Occipital lobe (tissue), 3 donors: ENCODE measurements at places on chromosomes 7 and 10. TPM values are rescaled to one million over a fixed set of nuclear protein-coding genes. Genes with fewer than 3 reads are reported as not detected.

The WASL gene
- 24.3 TPM for total RNA-seq

The GPC2 gene
- 71.9 TPM for total RNA-seq

The ZC3HAV1 gene
- 5.9 TPM for total RNA-seq

The ABCF2 gene
- 29.5 TPM for total RNA-seq

The KLF14 gene
- total RNA-seq = not detected

The UPK3B gene
- total RNA-seq = not detected

The ACHE gene
- 16.1 TPM for total RNA-seq

The METTL27 gene
- 0.78 TPM for total RNA-seq

The PAX2 gene
- total RNA-seq = not detected

The LMTK2 gene
- 40.4 TPM for total RNA-seq

The GNG11 gene
- total RNA-seq = 4.5 TPM

The CHRM2 gene
- 9.4 TPM for total RNA-seq

The GALNT17 gene
- total RNA-seq = 13.3 TPM

The PDK4 gene
- 11.7 TPM for total RNA-seq

The LAMB1 gene
- total RNA-seq = 31.4 TPM

The EN2 gene
- not detected for total RNA-seq

The ADAMTS14 gene
- 0.16 TPM for total RNA-seq

The ANXA8L1 gene
- total RNA-seq = not detected

The AGAP6 gene
- 3.9 TPM for total RNA-seq

The OR13A1 gene
- total RNA-seq = not detected

The ZNF365 gene
- 29.6 TPM for total RNA-seq

The PLXNA4 gene
- 103 TPM for total RNA-seq

The GIMAP6 gene
- total RNA-seq = 5.5 TPM

The A1CF gene
- total RNA-seq = not detected

The ZNF438 gene
- total RNA-seq = 3.9 TPM

The FOXP2 gene
- total RNA-seq = 29.9 TPM

The CHST3 gene
- 7.2 TPM for total RNA-seq

The TUBB8 gene
- total RNA-seq = not detected

The RPEL1 gene
- 0.16 TPM for total RNA-seq

The IFIT2 gene
- 5.0 TPM for total RNA-seq

The CYP26C1 gene
- 0.16 TPM for total RNA-seq

The GNGT1 gene
- total RNA-seq = not detected

The MRLN gene
- total RNA-seq = not detected

The LEP gene
- not detected for total RNA-seq

The PRF1 gene
- not detected for total RNA-seq
